ENCODE measurements at places on chromosomes 2 and 18.

- DNase-seq = peak; percentile 40
Observed at GRCh38 chr18:44681076-44681970, 635 bp downstream of the SETBP1 start.

- DNase-seq = no peak
Observed at GRCh38 chr2:183495589-183496267, 371.5 kb downstream of the NUP35 start.

DNA sequence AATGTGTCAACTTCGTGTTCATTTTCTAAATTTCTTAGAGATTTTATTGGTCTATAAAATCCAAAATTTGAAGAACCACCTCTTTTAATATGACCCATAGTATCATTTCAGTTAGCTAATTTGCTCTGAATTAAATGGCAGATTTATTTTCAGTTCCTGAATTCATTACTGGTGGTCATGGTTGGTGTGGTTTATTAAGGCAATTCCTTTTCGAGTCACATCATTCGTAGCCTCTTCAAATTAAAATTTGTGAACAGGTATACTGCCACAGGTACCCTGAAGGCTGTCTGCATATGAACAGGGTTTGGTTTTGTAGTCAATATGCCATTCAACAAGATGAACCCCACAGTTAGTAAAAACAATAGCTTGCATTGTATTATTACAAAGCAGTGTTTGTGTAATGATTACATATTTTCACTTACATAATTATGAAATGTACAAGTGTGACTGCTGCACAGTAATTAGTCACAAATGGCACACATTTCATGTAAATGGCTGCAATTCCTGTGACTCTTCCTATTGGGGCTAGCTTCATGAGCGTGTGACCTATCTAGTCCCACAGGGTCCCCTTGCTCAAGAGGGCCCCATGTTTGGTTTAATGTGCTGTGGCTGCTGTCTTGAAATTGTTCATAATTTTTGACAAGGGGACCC lies 48.9 kb downstream of the CDC42EP3 start:
- DNase-seq = no peak

- no peak for DNase-seq
Observed at GRCh38 chr2:181021199-181021789, 40.9 kb downstream of the UBE2E3 start.

- no peak for DNase-seq
Observed at GRCh38 chr2:149371476-149371875, 41.1 kb downstream of the LYPD6 start.

- DNase-seq = no peak
Observed at GRCh38 chr18:42578792-42579191, 536.7 kb downstream of the RIT2 start.

GRCh38 chr2:11009891-11010290 lies 98.2 kb downstream of the KCNF1 start:
- DNase-seq = no peak

GRCh38 chr18:25310045-25310444 lies 41.9 kb downstream of the ZNF521 start:
- DNase-seq = peak; percentile 7

GRCh38 chr2:28165087-28165635 lies 227.5 kb upstream of the FOSL2 start:
- no peak for DNase-seq

DNA sequence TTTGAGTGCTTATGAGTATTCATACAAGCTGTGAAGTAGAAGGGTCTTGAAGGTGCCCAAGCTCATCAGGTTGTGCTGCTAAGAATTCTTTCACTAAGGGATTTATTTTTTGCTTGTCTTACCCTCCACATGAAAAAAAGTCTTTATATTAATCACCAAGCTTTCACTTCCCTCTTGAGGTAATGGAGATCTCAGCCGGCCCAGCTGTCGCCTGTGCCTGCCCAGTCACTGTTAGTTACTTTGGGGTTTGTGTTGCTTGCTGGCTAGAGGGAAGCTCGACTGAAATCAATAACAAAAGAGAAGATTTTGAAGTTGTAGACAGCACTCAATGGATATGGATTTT lies 21.9 kb downstream of the MC2R start:
- no peak for DNase-seq

Measured in NCI-H2081 (cell line).